Urinary bladder (tissue), 4 donors: ENCODE measurements at places on chromosomes 5 and 9. TPM values are rescaled to one million over a fixed set of nuclear protein-coding genes. Genes with fewer than 3 reads are reported as not detected.

GRCh38 chr5:107329850-107330249 lies 340.9 kb downstream of the EFNA5 start:
- no peak for DNase-seq

DNA sequence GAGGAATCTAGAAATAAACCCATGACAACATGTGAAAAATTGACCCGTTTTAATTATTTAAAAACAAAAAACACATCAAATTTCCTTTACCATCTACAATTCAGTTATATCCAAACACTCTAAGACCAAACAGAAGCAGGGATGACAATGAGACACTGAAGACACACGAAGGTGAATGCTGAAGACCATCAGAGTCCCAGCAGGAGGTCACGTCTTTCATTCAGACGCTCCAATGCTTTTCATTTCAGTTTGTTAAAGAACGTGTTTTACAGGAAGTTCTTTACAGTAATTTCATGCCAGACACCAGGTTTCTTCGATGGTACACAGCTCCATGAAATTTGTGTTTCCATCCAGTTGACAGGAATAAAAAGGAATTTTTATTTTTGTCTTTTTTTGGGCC lies 10.1 kb downstream of the RBM22 start:
- DNase-seq, result no peak

DNA sequence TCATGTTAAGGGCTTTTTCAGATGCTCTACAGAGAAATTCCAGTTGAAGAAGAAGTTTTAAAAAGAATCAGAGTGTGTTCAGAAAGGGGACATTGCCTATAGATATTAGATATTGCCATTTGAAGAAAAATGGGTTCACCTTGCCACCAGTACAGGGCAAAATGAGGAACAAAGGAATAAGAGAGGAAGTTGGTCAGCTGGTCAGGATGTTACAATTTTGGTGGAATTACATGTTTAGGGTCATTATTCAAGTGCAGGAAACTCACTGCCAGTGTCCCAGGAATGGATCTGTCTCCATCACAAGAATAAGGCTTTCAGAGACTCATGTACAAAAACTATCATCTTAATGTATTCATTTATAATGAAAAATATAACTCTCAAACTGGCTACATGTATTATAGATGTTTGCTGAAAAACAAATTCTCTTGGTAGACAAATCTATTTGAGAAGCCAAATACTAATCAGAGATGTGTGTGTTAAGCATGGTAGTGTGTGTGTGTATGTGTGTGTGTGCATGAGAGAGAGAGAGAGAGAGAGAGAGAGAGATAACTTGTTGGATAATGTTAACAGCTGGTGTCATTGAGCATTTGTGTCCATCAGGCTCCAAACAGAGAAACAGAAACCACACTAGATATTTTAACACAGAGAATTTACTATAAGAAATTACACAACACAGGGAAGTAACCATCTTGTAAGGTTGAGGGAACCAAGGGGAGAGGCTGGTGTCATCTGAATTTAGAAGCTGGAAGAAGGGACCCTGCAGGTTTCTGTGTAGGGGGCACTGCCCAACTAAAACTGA lies 5.0 kb upstream of the C1QTNF3 start:
- DNase-seq, result no peak

GRCh38 chr9:89980600-89980999 lies 375.8 kb downstream of the GADD45G start:
- DNase-seq, result no peak

The CTNNAL1 gene
- total RNA-seq, result 61.3 TPM

- no peak for DNase-seq
Measured at GRCh38 chr5:166338801-166339200, 1952.6 kb upstream of the WWC1 start.

DNA sequence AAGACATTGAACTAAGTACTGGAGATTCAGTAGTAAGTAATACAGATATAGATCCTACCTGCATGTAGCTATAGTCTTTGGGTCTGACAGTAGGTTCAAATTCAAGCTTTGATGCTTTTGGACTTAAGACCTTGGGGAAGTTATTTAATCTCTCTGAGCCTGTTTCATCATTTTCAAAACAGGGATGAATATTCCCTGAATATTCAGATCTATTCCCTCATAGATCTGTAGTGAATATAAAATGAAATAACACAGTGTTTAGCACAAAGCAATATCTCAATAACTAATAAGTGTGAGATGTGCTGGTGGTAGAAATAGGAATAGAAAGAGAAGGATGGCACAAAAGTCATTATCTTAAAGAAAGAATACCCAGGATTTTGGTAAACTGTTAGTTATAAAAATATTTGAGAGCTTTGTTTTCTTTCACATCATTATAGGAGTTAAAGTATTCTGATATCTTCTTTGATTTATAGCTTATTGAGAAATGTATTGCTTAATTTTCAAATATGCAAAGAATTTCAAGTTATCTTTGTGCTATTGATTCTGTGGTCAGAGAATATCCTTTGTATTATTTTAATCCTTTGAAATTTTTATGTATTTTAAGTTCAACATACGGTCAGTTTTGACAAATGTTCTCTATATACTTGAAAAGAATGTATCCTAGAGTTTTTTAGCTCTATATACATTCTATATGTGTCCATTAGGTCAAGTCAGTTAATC lies 11.4 kb upstream of the RANBP3L start:
- no peak for DNase-seq

The QSOX2 gene
- total RNA-seq, result 7.6 TPM

The MARCHF3 gene
- 8.6 TPM for total RNA-seq

DNA sequence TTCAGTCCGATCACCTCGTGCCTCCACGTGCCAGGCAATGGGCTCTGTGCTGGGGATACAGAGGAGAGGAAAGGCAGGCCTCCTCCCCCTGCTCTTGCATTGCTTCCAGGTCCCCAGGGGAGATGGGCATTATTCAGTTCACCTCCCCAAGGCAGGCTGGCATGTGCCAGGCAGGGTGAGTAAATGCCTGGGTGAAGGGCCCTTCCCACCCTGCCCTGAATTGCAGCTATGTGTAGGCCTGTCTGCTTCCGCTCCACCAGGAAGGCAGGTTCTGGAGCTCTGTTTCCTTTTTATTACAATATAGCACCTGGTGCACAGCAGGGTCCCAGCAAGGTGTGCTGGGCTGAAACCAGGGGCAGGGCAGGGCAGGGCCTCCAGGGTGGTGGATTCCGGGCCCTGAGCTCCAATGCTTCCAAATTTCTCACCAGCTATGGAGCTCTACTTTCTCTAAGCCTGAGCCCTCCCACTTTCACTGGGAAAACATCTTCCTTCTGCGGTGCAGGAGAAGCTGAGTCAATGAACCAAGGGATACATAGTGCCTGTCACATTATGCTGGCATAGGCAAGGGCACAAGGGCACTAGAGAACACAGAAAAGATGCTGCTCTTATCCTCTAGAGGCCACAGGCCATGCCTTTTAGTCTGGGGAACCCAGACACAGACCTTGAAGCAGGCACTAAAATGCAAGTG lies 42.0 kb downstream of the SHB start:
- DNase-seq, result no peak

GRCh38 chr5:126914801-126915436 lies 115.4 kb downstream of the MARCHF3 start:
- DNase-seq, result no peak

- DNase-seq, result peak; percentile 58
Measured at GRCh38 chr9:91193087-91193657, 168.5 kb downstream of the AUH start.

DNA sequence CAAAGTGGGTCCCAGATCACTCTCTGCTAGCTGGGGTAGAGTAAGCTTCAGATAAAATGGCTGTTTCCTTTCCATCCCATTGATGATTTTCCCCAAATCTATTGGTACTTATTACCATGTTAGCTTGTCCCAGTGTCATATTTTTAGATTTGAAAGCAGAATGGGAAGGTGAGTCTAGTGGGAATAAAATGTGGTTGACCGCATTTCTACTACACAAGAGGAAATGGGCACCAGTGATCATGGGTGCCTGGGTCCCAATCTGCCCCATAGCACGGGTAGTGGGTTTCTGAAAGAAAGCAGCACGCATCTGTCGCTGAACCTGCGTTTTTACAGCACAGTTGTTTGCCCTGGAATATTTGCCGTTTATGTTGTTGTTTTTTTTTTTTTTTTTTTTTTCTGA lies 20.1 kb downstream of the DAPK1 start:
- no peak for DNase-seq

DNA sequence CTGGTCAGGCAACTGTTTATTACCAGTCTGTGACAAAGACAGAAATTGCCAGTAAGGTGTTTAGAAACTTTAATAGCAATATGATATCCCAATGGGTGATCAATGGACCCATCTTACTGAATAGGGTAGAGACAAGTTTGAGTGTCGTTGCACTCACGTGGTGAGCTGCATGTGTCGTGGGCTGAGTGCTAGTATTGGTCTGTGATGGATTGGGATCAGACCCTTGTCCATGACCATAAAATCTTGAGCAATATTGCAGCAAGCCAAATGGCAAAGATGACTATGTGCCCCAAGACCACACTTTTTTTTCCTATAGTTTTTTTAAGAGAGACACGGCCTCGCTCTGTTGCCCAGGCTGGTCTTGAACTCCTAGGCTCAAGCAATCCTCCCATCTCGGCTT lies 114.5 kb downstream of the PALM2AKAP2 start:
- no peak for DNase-seq

- DNase-seq, result no peak
Measured at GRCh38 chr5:7518947-7519560, 123.1 kb downstream of the ADCY2 start.

DNA sequence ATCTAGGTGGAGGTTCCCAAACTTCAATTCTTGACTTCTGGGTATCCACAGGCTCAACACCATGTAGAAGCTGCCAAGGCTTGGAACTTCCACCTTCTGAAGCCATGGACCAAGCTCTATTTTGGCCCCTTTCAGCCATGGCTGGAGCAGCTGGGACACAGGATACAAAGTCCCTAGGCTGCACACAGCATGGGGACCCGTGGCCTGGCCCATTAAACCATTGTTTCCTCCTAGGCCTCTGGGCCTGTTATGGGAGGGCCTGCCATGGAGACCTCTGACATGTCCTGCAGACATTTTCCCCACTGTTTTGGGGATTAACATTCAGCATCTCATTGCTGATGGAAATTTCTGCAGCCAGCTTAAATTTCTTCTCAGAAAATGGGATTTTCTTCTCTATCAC lies 1908.0 kb downstream of the EFNA5 start:
- DNase-seq, result no peak

GRCh38 chr9:76707510-76707909 lies 56.7 kb upstream of the PCA3 start:
- no peak for DNase-seq

DNA sequence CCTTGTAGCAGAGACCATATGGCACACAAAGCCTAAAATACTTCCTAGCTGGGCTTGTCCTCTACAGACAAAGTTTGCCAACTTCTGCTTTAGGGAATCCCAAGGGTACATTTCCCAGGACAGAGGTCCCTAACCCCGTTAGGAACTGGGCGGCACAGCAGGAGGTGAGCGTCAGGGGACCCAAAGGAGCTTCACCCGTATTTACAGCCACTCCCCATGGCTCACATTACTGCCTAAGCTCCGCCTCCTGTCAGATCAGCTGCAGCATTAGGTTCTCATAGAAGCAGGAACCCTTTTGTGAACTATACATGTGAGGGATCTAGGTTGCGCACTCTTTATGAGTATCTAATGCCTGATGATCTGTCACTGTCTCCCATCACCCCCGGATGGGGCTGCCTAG lies 88.5 kb upstream of the TRPM3 start:
- no peak for DNase-seq

- no peak for DNase-seq
Measured at GRCh38 chr5:137278476-137278875, 220.7 kb downstream of the SPOCK1 start.

The PRUNE2 gene
- total RNA-seq, result 83.9 TPM

- no peak for DNase-seq
Measured at GRCh38 chr5:9173281-9174048, 372.4 kb downstream of the SEMA5A start.

- DNase-seq, result no peak
Measured at GRCh38 chr5:128799945-128800344, 165.3 kb upstream of the SLC27A6 start.

- DNase-seq, result no peak
Measured at GRCh38 chr5:141490771-141491170, 1.9 kb downstream of the PCDHGC5 start.
